ENCODE measurements at places on chromosomes 6 and 20. TPM values are rescaled to one million over a fixed set of nuclear protein-coding genes. Genes with fewer than 3 reads are reported as not detected.

DNA sequence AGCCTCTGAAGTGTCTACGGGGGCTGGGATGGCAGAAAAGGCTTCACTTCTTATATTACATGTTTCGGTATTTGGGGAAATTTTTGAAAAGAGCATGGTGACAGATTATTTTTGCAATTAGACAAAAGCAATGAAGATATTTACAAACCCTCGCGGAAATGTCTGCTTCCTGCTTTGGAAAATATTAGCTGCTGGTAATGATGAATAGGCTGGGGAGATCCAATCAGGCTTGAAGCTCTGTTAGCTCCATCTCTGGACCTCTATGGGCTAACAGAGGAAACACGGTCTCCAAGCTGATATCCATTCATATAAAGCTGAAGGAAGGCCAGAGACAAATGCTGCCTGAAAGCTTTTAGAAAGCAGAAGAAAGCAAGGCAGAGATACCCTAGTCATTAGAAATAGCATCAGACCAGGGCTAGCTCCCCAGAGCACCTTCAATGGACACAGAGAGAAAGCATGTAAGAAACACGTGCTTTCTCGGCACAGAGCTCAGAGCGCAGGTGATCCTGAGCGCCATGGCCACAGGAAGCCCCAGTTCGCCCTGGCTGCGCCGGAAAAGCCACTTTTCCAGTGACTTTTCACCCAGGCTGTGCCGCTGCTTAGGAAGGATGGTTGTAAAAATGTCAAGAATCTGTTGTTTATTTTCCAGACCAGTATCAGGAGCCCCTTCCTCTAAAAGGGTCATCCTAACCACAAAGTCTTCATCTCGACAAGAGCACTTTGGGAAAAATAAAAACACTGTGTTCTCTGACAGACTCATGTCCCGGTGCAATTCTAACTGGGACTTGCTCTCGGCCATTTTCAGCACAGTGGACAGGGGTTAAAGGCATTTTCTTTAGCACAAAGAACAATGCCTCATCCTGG is 68.5 kb upstream of the NFATC2 start:
- DNase-seq, result no peak
- no peak overlapping the region for H3K4me3 ChIP-seq
- no peaks in the 10 kb centered on the region for H3K27me3 ChIP-seq
- no peaks in the 10 kb centered on the region for H3K36me3 ChIP-seq
- no peaks in the 10 kb centered on the region for H3K4me1 ChIP-seq

- DNase-seq, result no peak
- H3K4me3 ChIP-seq, result no peak overlapping the region
- no peaks in the 10 kb centered on the region for H3K27me3 ChIP-seq
- H3K4me1 ChIP-seq, result no peaks in the 10 kb centered on the region
- H3K36me3 ChIP-seq, result no peaks in the 10 kb centered on the region
Measured at GRCh38 chr20:47191074-47191673, 165.3 kb downstream of the ZMYND8 start.

DNA sequence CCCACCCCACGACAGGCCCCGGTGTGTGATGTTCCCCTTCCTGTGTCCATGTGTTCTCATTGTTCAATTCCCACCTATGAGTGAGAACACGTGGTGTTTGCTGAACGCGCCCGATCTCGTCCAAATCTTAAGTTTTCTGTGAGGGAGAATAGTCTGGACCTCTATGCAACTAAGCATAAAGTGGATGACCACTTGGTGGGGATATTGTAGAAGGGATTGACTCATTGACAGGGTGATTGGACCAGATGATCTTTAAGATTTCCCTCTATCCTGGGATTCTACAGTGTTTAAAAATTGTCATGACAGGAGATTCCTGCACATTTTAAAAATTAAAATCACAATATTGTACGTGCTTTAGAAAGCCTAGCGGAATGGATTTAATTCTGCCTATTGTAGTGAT is 141.3 kb downstream of the TRMT11 start:
- no peak for DNase-seq
- H3K36me3 ChIP-seq, result peaks cover 6% of the 10 kb centered on the region
- no peak overlapping the region for H3K4me3 ChIP-seq

CENPB gene
- 20.3 TPM for total RNA-seq

GRCh38 chr6:446418-447366 is 55.1 kb downstream of the IRF4 start:
- no peak for DNase-seq
- H3K36me3 ChIP-seq, result no peaks in the 10 kb centered on the region
- H3K27me3 ChIP-seq, result no peaks in the 10 kb centered on the region
- no peaks in the 10 kb centered on the region for H3K4me1 ChIP-seq
- H3K27ac ChIP-seq, result no peak overlapping the region
- H3K4me3 ChIP-seq, result no peak overlapping the region

FAM110A gene
- 1.5 TPM for total RNA-seq

- H3K27ac ChIP-seq, result no peak overlapping the region
- no peaks in the 10 kb centered on the region for H3K27me3 ChIP-seq
Measured at GRCh38 chr6:143361536-143362191, 88.8 kb downstream of the ADAT2 start.

TAF8 gene
- 11.3 TPM for total RNA-seq

- H3K27ac ChIP-seq, result no peak overlapping the region
- no peaks in the 10 kb centered on the region for H3K27me3 ChIP-seq
- H3K36me3 ChIP-seq, result no peaks in the 10 kb centered on the region
- no peaks in the 10 kb centered on the region for H3K4me1 ChIP-seq
- no peak overlapping the region for H3K4me3 ChIP-seq
Measured at GRCh38 chr6:17130786-17131185, 28.9 kb downstream of the STMND1 start.

UST gene
- 1.1 TPM for total RNA-seq

DNA sequence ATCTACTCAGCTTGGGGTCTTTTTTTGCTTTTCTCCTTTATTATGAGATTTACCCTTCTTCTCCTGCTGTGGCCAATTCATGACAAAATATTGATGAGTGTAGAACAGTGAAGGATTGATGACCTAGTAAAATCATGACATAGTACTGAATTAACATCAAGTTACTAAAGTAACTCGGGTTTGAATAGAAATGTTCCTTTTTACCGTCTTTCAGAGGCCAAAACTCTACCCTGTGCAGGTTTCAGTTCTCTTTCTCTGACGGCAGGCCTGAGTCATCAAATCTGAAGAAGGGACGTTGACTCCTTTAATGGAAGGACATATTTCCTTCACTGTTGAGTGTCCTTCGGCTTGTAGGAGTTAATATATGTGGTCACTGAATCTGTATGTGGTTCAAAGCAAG is 80.7 kb downstream of the RREB1 start:
- no peak overlapping the region for H3K27ac ChIP-seq
- no peaks in the 10 kb centered on the region for H3K27me3 ChIP-seq
- H3K36me3 ChIP-seq, result peaks cover 37% of the 10 kb centered on the region
- H3K4me3 ChIP-seq, result no peak overlapping the region

DNA sequence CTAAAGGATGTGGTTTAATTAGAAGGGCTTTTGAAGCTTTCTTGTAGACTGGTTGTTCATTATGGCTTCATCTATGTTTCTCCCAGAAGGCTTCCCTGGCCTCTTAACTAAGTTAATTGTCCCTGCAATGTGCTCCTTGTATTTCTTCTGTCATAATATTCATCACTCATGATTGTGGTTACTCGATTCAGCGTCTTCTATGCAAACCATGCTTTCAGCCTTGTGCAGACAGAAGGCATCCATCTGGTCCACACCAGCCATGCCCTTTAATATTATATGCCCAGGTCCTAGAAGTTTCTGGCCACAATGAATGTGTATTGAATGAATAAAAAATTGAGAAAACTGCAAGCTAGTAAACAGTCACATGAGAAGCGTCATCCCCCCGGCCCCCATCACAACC is 163.2 kb downstream of the KHDC1L start:
- H3K4me3 ChIP-seq, result no peak overlapping the region
- no peak overlapping the region for H3K27ac ChIP-seq
- DNase-seq, result no peak
- no peaks in the 10 kb centered on the region for H3K4me1 ChIP-seq
- H3K36me3 ChIP-seq, result no peaks in the 10 kb centered on the region

AGER gene
- total RNA-seq, result 0.47 TPM

E2F1 gene
- 11.0 TPM for total RNA-seq

CPNE5 gene
- 0.47 TPM for total RNA-seq

SCUBE3 gene
- total RNA-seq, result 0.09 TPM

DNA sequence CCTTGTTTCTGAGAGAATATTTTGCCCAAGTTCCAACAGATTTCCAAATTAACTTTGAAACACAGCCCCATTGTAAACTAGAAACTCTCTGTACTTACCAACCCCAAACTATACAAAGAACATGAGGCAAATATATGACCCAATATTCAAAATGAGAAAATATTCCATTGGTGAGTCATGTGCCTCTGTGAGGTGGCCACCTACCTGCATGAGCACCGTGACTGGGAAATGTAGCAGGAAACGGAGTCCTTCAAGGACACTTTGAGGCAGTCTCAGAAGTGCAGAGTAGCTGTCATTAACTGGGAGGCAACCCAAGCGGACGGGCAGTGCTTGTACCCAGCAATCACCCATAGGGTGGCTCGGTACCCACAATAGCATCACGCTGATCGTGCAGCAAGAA is 335.5 kb upstream of the NOX3 start:
- no peak overlapping the region for H3K4me3 ChIP-seq
- no peak for DNase-seq
- H3K36me3 ChIP-seq, result no peaks in the 10 kb centered on the region
- H3K27ac ChIP-seq, result no peak overlapping the region
- no peaks in the 10 kb centered on the region for H3K27me3 ChIP-seq

SLC22A2 gene
- not detected for total RNA-seq

Measured in liver (tissue), 10 donors.